Panc1 (cell line): ENCODE measurements at places on chromosomes 7 and 10. TPM values are rescaled to one million over a fixed set of nuclear protein-coding genes. Genes with fewer than 3 reads are reported as not detected.

- no peaks in the 10 kb centered on the region for H3K27me3 ChIP-seq
- H3K27ac ChIP-seq: no peak overlapping the region
- no peak for DNase-seq
- no peak overlapping the region for H3K4me3 ChIP-seq
Measured at GRCh38 chr10:22607261-22607660, 107.1 kb downstream of the PIP4K2A start.

DNA sequence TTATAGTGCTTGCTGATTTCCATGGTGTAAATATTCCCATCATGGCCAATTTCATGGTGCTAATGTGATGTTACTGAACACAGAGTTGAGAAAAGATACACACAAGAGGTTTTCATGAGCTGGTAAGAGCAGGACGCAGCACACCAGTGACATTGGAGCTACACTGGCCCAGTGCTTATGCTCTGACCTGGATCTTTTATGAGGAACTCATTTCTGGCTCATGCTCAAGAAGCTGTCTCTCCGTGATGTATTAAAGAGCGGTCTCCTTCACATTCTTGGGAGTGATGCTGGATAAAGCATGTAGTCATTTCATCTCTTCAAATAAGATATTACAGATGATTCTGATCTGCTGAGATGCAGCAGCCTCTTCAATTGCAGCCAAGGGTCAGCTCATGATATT, 785.2 kb downstream of the GRID1 start:
- H3K27me3 ChIP-seq: no peaks in the 10 kb centered on the region
- H3K27ac ChIP-seq: no peak overlapping the region
- no peaks in the 10 kb centered on the region for H3K4me1 ChIP-seq
- no peak for DNase-seq

- H3K27me3 ChIP-seq: no peaks in the 10 kb centered on the region
- H3K36me3 ChIP-seq: no peaks in the 10 kb centered on the region
- H3K4me3 ChIP-seq: no peak overlapping the region
- no peak for DNase-seq
Measured at GRCh38 chr10:52481986-52482555, 168.0 kb downstream of the DKK1 start.

DNA sequence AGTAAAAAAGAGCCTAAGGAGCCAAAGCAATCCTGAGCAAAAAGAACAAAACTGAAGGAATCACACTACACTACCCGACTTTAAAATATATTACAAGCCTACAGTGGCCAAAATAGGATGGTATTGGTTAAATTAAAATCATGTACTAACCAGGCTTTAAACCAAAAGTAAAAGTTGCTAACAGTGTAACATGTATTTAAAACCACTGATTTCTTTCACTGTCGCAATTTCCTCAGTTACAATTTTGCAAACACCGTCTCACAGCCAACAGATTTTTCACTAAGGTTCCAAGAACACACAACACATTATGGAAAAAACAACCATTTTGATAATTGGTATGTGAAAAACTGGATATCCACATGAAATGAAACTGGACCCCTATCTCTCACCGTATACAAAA, 74.0 kb downstream of the JMJD1C start:
- no peak overlapping the region for H3K4me3 ChIP-seq
- no peak overlapping the region for H3K27ac ChIP-seq
- DNase-seq: no peak
- H3K27me3 ChIP-seq: no peaks in the 10 kb centered on the region
- H3K36me3 ChIP-seq: no peaks in the 10 kb centered on the region
- H3K4me1 ChIP-seq: no peaks in the 10 kb centered on the region

DNA sequence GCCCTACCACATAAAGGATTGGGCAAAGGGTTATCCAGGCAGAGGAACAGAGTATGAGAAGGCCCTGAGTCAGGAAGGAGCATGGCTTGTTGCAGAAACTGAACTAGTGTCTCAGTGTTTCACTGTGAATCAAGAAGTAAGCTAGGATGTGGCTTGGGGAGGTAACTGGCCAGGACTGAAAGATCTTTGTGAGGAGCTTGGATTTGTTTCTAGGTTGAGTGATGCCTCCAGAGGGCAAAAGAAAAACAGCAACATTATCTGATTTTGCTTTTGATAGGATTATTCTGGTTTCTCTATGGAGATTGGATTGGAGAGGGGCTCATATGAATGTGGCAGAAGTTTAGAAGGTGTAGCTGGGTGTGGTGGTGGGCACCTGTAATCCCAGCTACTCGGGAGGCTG, 137.9 kb upstream of the HDAC9 start:
- no peaks in the 10 kb centered on the region for H3K27me3 ChIP-seq
- H3K4me3 ChIP-seq: no peak overlapping the region
- peak overlapping the region; percentile 19; the same call in 1 of the 2 replicates for H3K27ac ChIP-seq
- no peak for DNase-seq
- peaks cover 27% of the 10 kb centered on the region for H3K4me1 ChIP-seq

PFKFB3 gene
- 17.1 TPM for total RNA-seq

GRCh38 chr10:117137031-117137910, 799 bp downstream of the VAX1 start:
- H3K4me1 ChIP-seq: peaks cover 10% of the 10 kb centered on the region
- H3K27me3 ChIP-seq: peaks cover 4% of the 10 kb centered on the region; the same call in 1 of the 2 replicates
- peak overlapping the region; percentile 93 for H3K27ac ChIP-seq
- H3K4me3 ChIP-seq: peak overlapping the region; percentile 68

GRCh38 chr7:77406421-77406820, 9.7 kb downstream of the GSAP start:
- H3K36me3 ChIP-seq: no peaks in the 10 kb centered on the region
- H3K27me3 ChIP-seq: peaks cover 6% of the 10 kb centered on the region; the same call in 1 of the 2 replicates
- H3K4me3 ChIP-seq: no peak overlapping the region
- no peak for DNase-seq
- H3K4me1 ChIP-seq: no peaks in the 10 kb centered on the region
- H3K27ac ChIP-seq: no peak overlapping the region

DNA sequence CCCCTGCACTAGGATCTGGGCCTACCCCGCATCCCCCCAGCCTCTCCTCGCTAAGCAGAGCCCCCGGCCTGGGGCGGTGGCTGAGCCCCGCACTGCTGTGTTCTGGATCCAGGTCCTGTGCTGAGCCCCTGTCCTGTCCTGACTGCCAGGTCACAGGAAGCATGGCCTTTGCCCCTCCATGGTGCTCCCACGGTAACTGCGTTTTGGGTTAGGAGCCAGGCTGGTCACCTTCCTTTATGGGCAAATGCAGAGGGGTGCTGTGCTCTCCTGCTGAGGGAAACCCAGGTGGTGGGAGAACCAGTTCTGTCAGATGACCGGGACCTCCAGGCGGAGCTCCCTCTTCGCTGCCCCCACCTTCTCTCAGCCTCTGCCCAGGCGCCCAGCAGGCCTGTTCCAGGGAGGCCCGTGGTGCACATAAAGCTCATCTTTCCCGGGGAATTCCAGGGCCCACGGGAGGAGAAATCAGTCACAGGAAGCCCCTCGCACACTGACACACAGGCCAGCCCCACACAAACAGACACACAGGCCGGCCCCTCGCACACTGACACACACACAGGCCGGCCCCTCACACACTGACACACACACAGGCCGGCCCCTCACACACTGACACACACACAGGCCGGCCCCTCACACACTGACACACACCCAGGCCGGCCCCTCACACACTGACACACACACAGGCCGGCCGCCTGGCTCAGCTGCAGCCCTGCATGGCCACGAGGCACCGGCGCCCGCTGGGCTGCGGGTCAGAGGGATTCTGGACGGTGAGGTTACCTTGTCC, 75.6 kb downstream of the CFAP46 start:
- no peaks in the 10 kb centered on the region for H3K36me3 ChIP-seq
- 0 out of 2 replicates have a peak, but pooled peaks cover 2% of the 10 kb centered on the region for H3K27me3 ChIP-seq
- no peak overlapping the region for H3K27ac ChIP-seq
- no peak overlapping the region for H3K4me3 ChIP-seq

DNA sequence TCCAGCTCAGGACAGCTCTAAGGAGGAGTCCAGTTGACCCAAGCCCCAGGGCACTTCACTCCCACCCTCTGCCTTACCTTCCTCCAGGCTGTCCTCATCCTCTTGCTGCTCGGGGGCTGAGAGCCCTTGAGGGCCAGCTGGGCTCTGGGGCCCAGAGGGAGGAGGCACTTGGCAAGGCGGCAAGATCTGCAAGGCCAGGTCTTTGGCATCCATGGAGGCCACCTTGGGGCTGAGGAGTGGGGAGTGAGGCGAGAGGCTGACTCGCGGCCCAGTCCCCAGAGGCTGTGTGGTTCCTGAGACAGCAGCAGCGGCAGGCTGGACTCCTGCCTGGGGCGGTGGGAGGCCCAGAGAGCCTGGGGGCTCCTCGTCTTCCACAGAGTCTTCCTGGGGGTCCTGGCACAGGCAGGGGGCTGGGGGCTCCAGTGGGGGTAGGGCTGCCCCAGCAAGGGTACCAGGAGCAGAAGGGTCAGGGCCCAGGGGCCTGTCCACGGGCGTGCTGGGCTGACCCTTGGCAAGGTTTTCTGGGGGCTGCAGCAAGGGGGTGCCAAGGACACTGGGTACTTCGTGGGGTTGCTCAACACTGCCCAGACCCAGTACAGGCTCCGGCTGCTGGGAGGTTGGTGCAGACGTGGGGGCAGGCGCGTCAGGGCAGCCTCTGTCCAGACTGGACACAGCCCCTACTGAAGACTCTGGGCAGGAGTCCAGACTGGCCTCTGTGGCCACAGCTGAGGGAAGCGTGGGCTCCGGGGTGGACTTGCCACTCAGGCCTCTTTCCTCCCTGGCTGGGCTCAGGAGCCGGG, 6.5 kb downstream of the NACAD start:
- no peak for DNase-seq
- no peaks in the 10 kb centered on the region for H3K27me3 ChIP-seq

DNA sequence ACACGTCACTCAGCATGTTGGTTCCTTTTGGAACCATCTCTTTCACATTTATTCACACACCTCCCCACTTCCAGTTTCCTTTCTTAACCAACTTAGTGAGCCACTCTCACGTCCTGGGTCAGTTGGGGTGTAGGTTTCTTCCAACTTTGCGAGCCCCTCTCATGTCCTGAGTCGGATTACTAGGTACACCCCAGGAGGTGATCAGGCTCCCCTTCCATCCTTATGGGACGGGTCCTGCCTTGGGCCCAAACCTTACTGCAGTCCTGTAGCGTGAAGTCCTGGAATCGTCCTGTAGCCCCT, 7.7 kb downstream of the ERV3-1 start:
- H3K27ac ChIP-seq: no peak overlapping the region
- H3K4me1 ChIP-seq: no peaks in the 10 kb centered on the region
- no peaks in the 10 kb centered on the region for H3K27me3 ChIP-seq
- H3K36me3 ChIP-seq: no peaks in the 10 kb centered on the region
- DNase-seq: no peak

SPDYE11 gene
- total RNA-seq: not detected

PTPRE gene
- 0.44 TPM for total RNA-seq

DNA sequence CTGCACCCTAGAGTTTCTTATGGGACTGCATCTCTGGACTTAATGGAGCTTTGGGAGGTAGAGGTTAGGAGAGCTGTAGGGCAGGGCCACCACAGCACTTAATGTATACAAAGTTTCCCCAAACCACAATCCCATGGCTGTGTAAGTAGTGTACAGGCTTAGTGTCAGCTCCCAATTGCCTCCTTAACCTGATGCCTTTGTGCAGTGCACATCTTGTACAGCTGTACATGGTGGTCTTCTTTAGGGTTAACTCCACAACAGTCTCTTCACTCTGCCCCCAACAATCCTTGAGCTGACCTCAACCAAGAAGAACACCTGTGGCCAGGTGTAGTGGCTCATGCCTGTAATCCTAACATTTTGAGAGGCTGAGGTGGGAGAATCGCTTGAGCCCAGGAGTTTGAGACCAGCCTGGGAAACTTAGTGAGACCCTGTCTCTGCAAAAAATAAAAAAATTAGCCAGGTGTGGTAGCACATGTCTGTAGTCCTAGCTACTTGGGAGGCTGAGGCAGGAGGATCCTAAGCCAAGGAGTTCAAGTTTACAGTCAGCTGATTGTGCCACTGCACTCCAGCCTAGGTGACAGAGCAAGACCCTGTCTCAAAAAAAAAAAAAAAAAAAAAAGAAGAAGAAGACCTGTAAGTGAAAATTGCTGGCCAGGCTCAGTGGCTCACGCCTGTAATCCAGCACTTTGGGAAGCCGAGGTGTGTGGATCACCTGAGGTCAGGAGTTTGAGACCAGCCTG, 6.8 kb downstream of the PLAU start:
- H3K4me3 ChIP-seq: no peak overlapping the region
- DNase-seq: no peak
- H3K4me1 ChIP-seq: peaks cover 57% of the 10 kb centered on the region
- peak overlapping the region; percentile 97 for H3K27ac ChIP-seq

MET gene
- 103 TPM for total RNA-seq

DNA sequence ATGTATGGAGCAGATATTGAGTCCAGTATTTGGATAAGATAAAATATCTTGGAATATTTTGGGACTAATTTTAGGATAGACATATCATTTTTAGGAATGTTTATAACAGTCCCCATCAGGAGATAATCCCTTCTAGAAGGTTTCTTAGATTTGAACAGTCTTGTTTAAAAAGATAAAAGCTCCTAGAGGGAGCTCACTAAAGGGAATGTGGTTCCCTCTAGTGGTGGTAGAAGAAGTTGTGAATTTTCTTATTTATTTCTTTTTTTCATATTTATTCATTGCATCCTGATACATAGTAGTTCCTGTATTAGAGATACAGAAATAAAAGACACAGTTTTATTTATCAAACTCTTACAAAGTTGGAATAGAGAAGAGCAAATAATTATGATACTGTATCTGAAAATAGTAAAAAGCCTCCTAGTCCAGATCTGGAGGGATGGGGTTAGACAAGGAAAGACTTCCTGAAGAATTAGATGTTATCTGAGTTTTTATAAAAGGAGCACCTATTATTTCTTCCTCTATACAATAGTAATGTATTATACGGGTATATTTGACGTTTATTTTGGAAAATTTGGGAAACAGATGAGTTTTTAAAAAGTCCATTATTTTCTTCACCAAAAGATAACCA, 24.5 kb upstream of the KLF14 start:
- no peaks in the 10 kb centered on the region for H3K4me1 ChIP-seq
- DNase-seq: peak; percentile 33
- no peaks in the 10 kb centered on the region for H3K27me3 ChIP-seq
- H3K27ac ChIP-seq: no peak overlapping the region
- H3K36me3 ChIP-seq: no peaks in the 10 kb centered on the region
